ENCODE measurements at places on chromosomes 1 and 21. TPM values are rescaled to one million over a fixed set of nuclear protein-coding genes. Genes with fewer than 3 reads are reported as not detected.

DNA sequence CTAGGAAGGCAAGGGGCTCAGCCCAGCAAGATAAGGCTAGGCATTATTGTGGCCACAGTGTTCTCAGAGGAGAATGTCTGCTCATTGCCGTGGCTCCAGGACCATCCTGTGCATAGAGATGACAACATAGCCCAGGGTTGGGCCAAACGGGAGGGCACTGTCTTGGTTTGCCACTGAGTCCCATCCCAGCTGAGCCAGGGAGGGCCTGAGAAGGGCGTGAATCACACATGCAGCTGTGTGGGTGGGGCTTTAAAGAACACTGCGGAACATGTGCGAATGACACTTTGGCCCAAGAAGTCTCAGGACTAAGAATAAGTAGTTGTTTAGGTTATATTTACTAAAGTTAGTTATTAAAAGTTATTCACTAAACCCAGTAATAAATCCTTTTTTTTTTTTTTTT is 18.5 kb downstream of the CHAF1B start:
- DNase-seq = no peak

- DNase-seq = no peak
Observed at GRCh38 chr1:234961456-234962339, 166.9 kb downstream of the TOMM20 start.

DNA sequence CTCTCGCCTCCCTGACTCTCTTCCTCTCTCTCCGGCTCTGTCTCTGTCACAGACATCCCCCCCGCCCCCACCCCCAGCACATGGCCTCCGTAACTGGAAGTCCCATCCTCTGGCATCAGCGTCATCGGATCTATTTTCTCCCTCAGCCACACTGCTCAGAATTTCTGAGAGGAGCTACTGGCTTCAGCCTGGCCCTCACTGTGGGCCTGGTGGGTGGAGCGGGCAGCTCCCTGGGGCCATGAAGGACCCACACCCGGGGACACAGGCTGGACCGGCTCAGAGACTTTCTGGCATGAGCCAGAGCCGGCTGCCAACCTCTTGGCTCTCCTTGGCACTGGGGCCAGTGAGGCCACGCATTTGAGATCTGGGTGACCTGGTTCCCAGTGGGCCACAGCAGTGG is 61.2 kb upstream of the CASZ1 start:
- DNase-seq = no peak

- no peak for DNase-seq
Observed at GRCh38 chr1:92929461-92929860, 31.8 kb downstream of the DIPK1A start.

GRCh38 chr21:31848326-31848985 is 24.4 kb upstream of the HUNK start:
- DNase-seq = no peak

- DNase-seq = no peak
Observed at GRCh38 chr1:54126271-54126815, 26.5 kb downstream of the CDCP2 start.

CFAP45 gene
- polyA plus RNA-seq = 0.44 TPM

ERICH3 gene
- not detected for polyA plus RNA-seq

DNA sequence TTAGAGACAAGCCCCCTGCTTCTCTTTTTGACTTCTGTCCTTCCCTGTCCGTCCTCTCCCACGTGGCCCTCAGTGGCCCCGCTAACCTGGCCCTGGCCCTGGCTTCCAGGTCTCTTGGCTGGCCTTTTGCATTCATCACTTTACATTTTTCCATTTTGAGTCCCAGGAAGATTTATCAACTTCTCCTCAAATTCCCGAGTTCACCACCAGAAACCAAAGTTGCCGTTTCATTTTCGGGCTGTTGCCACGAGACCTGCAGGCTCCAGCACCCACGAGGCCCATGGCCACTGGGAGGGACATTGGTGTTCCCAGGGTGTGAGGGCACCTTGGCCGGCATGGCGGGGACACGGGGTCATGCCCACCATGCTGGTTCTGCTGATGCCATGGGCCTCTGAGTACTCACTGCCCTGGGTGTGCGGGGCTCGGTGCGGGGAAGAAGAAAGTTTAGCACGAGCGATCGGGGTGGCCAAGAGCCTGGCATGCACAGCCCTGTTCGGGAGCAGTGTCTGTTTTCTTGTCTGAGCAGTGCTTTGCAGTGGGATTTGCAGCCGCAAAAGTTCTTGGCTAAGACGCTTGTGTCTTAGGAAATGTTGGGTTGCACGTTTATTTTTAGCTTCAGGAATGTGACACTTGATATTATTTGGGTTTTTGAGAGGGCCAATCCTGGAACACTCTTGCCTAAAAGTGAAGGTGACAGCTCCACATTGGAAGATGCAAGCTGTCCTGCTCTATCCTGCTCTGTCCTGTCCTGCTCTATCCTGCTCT is 40.4 kb upstream of the ADARB1 start:
- no peak for DNase-seq

TLR5 gene
- 5.0 TPM for polyA plus RNA-seq

EPHA8 gene
- polyA plus RNA-seq = not detected

DNA sequence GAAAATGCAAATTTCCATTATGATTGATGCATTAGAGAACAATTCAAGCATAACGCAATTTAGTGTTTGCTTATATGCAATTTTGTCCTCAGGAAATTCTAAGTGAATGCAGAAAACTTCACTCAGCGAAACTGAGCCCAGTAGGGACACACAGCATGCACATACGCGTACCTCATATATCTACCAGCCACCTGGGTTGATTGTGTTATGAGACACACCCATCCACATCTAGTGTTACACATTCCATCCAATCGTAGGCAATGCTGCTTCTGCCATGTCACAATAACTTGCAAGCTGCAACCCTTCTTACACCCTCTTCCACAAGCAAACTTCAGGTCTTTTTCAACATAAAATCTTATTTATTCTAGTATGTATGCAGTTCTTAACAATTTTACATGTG is 312.9 kb downstream of the HHAT start:
- no peak for DNase-seq

GRCh38 chr21:39033878-39034589 is 149.2 kb downstream of the PSMG1 start:
- DNase-seq = no peak

DNA sequence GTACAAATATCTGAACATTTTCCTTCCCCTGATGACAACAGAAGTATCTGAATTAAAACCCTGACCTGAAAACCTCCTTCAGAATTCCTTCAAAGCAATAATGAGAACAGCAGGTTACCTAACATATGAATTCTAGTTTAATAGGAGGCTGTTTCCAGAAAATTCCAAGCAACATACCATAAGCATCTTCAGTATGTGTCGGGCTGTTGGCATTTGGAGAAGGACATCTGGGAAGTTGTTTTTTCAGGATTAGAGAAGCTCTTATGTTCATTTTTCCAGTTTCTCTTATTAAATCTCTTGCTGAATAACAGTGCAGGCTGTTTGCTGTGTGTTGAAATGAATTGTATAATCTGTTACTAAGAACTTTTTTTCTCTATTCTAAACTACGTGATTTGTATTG is 101.5 kb downstream of the PLA2G4A start:
- no peak for DNase-seq

- DNase-seq = no peak
Observed at GRCh38 chr1:3450983-3451382, 3.5 kb upstream of the ARHGEF16 start.

DNA sequence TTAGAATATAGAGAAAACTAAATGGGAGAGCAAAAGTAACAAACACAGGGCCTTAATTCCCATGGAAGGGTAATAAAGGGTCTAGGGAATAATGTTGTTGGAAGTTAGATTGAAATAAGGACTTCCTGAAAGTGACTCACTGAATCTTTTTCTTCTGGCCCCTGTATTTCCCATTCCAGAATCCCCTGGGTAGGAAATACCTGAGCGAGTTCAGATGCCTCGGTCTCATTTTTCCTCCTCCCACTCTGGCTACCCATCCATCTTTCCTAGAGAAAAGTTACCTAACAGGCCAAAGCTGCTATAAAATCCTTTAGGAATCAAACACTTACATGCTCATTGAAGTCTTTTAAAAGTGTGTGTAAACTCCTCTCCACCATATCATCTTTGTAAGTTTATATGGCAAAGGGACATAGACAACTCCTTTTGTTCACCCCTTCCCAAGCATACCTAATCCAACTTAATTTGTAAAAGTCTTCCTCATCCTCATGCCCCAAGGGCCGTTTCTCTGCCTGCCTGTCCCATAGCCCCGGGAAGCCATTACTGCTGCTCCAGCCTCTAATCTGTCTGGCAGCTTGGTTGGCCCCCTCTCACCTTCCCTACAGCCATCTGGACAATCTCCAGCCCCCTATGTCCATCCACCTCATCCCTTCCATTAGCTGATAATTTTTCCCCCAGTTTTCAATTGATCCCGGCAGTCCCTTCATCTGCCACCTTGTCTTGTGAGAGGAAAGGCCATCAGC is 3.3 kb upstream of the MEF2D start:
- DNase-seq = no peak

DNA sequence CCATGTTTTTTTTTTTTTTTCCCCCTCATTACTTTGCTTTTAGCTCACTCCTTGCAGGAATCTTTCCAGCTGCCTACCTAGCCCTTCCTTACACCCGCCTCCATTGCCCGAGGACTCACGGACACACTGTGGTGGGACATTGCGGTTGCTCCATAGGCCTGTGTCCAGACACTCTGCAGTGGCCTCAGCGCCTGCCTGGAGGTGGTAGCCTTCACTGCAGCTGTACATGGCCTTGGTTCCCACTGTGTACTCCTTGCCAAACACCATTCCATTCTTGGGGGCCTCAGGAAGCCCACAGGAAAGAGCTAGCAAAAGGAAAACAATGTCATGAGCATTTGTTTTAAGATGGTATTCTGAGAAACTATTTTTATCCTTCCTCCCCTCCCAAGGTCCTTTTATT is 99.9 kb downstream of the ZSCAN20 start:
- DNase-seq = no peak

DNA sequence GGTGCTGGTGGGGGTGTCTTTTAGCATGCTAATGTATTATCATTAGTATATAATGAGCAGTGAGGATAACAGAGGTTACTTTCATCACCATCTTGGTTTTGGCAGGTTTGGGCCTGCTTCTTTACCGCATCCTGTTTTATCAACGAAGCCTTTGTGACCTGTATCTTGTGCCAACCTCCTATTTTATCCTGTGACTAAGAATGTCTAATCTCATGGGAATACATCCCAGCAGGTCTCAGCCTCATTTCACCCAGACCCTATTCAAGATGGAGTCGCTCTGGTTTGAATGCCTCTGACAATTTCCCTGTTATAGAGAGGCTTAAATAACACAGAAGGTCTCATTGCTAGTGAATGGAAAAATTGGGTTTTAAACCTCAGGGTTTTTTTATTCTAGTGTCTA is 300.8 kb upstream of the PROX1 start:
- no peak for DNase-seq

DNA sequence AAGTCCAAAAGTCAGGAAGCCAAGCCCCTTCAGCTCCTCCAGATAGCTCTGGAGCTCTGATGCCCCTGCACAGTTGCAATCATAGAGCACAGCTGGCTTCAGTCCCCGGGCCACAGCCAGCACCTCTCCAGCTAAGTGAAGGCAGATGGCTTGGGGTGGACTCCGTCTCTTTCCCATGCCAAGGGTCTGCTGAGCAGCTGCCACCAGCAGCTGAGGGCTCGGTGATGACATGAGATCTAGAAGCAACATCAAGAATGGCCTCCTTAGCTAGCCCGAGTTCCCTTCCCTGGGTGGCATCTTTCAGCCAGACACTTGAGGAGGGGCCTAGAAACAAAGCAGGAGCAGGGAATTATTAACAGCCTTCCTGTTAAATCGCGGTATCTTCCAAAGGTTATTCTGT is 973 bp downstream of the C1orf74 start:
- no peak for DNase-seq

ALDH4A1 gene
- 1.8 TPM for polyA plus RNA-seq

- DNase-seq = no peak
Observed at GRCh38 chr1:53048960-53049573, 12.9 kb upstream of the PODN start.

PGBD5 gene
- polyA plus RNA-seq = not detected

KRTAP10-10 gene
- polyA plus RNA-seq = not detected

AIM2 gene
- 13.5 TPM for polyA plus RNA-seq

- DNase-seq = no peak
Observed at GRCh38 chr1:18569811-18570545, 60.7 kb upstream of the PAX7 start.

S100A9 gene
- polyA plus RNA-seq = 0.96 TPM

DNA sequence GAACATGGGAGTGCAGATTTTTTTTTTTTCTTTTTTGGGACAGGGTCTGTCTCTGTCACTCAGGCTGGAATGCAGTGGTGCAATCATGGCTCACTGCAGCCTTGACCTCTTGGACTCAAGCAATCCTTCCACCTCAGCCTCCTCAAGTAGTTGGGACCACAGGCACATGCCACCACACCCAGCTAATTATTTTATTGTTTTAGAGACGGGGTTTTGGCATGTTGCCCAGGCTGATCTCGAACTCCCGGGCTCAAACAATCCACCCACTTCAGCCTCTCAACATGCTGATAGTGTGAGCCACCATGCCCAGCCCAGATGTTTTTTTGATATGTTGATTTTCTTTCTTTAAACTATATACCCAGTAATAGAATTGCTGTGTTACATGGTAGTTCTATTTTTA is 57.7 kb downstream of the RGSL1 start:
- DNase-seq = no peak

BACE2 gene
- polyA plus RNA-seq = 0.70 TPM

FMO4 gene
- polyA plus RNA-seq = 2.7 TPM

DNA sequence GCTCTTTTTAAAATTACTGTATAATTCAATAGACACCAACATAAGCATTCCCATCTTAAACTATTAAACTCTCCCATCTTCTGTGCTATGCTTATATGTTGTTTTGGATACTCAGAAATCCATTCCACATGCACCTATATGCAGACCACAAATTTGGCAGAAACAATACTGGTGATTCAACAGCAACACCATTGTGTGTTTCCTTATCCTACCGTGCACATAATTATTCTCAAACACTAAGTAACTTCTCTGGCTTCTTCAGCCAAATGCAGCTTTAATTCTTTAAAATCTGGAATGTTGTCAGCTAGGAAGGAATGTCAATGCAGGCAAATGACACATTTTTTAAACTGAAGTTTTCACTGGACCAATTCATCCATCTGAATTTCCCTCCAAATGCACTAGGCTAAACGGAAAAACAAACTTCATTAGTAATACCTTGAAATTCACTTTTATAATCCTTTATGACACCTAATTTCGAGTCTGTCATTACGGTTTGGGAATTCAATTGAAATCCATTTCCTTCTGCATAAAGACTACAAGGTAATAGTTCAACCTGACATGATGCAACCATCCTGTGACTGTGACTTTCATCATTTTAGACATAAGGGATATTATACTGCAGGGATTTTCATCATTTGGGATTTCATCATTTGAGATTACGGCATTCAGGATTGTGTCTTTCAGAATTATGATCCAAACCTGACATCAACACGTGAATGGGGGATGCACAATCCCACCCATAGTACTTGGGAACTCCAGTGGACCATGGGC is 308.5 kb downstream of the LTN1 start:
- no peak for DNase-seq

- no peak for DNase-seq
Observed at GRCh38 chr1:11289064-11289463, 16.1 kb downstream of the UBIAD1 start.

- no peak for DNase-seq
Observed at GRCh38 chr1:76942549-76942948, 75.3 kb downstream of the ST6GALNAC5 start.

Measured in CD4-positive, CD25-positive, alpha-beta regulatory T cell (primary cell).